ENCODE measurements at places on chromosomes 11 and 22.

DNA sequence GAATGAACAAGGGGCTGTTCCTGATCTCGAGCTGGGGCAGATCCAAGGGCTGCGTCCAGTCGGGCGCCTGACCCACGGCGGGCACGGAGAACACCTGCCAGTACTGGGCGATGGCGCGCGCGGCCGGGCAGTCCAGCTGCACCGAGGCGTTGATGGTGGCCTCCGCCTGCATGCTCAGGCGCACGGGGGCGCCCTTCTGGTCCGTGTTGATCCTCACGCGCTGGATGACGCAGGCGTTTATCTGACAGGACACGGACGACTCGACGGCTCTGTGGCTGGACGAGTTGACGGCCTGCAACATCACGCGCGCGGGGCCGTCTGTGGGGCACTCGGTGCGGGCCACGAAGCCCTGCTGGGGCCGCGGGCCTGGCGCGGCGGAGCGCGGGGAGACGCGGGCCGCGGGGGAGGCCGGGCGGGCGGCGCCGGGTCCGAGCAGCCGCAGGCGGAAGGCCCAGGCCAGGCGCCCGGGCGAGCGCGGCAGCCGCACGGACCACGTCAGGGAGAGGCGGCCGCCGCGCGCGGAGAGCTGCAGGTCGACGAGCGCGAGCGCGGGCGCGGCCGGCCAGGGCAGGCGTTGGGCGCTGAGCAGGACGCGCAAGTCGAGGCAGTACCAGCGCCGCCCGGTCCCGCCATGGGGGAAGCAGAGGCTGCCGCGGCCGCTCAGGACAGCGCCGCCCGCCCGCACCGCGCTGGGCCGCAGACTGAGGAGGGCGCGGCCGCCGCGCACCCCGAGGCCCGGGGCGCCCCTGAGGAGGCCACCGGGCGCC, 511 bp downstream of the PKDREJ start:
- DNase-seq = peak; percentile 73

DNA sequence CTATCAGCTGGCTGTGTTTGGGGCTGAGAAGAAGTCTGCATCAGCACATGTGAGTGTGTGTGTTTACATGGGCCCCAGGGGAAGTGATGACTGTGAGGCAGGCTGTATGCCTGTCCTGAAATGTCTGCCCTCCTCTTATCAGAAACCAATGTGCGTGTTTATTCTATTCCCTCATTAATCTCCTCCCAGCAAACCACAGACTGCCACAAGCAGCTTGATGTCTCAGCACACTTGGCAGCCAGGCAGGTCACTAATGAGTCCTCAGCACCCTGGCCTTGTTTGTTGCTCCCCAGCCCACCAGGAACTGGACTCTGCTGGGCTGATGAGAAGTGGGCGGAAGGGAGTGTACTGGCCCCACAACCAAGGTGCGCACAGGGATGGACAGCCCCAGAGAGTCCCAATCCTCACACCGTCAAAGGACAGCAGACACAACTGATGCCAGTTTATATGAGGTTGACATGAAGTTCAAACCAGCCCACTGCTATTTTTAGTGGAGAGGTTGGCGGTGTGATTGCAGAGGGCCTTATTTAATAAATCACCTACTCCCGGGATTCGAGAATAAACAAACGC, 225.8 kb downstream of the ETS1 start:
- no peak for DNase-seq

- no peak for DNase-seq
These were observed 38.0 kb downstream of the RTN4R start for GRCh38 chr22:20229916-20230775.

- DNase-seq = peak; percentile 20
These were observed 1.9 kb upstream of the MMP1 start for GRCh38 chr11:102799681-102800340.

DNA sequence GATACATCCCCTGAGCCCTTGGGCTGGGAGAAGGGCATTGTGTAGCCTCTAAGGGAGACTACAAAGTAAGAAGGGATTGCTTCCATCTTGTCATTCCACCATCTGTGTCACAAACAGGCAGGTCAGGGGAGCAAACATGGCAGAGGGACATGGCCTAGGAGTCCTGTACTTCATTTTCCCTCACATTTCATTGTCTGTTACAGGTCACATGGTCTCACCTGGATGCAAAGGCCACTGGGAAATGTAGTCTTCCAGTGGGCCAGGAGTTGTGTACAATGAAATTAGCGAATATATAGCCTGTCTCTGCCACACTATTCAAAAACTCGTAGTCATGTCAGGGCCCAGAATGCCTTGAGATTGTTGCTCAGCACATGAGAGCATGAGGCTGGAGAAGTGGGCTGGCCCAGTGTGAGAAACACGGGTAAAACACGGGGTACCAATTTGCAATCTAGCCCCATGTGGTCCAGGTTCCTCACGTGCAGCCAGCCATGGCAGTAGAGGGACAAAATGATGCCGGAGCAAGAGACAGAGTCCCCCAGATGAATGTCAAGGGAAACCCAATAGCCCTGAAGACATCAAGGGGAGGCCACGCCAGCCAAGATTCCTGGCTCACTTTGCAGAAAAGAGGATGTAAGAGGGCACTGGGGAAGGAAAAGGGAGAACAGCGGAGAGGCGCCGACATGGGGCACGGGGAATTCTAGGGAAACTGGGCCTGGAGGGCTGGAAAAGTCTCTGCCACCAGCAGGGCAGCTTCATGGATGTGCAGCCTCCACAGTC, 47.7 kb upstream of the EMID1 start:
- no peak for DNase-seq

- no peak for DNase-seq
These were observed 32.4 kb downstream of the JAM3 start for GRCh38 chr11:134101282-134101681.

- DNase-seq = no peak
These were observed 35.2 kb upstream of the PARVG start for GRCh38 chr22:44145544-44145943.

Measured in inflammatory macrophage treated with lipopolysaccharide for 4 hours (primary cell).